ENCODE measurements at places on chromosomes 12 and 14. TPM values are rescaled to one million over a fixed set of nuclear protein-coding genes. Genes with fewer than 3 reads are reported as not detected.

DNA sequence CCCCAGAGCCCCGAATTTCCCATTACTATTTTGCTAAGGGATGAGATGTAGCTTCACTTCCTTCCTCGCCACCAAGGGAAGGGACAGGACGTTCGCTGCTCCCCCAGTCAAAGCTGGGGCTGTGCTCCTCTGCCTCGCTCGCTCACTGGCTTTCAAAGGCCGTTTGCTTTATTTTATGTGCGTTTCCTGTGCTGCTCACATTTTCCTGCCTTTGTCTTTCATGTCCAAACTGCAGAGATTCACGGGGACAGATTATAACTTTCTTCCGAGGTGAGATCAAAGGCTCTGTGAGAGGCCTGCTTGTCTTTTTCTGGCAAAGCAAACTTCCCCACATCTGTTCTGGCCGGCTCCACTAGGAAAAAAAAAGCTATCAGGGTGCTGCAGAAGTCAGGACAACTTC, 76.0 kb upstream of the FZD10 start:
- H3K4me3 ChIP-seq, result no peak overlapping the region
- no peaks in the 10 kb centered on the region for H3K4me1 ChIP-seq
- no peaks in the 10 kb centered on the region for H3K36me3 ChIP-seq

DNA sequence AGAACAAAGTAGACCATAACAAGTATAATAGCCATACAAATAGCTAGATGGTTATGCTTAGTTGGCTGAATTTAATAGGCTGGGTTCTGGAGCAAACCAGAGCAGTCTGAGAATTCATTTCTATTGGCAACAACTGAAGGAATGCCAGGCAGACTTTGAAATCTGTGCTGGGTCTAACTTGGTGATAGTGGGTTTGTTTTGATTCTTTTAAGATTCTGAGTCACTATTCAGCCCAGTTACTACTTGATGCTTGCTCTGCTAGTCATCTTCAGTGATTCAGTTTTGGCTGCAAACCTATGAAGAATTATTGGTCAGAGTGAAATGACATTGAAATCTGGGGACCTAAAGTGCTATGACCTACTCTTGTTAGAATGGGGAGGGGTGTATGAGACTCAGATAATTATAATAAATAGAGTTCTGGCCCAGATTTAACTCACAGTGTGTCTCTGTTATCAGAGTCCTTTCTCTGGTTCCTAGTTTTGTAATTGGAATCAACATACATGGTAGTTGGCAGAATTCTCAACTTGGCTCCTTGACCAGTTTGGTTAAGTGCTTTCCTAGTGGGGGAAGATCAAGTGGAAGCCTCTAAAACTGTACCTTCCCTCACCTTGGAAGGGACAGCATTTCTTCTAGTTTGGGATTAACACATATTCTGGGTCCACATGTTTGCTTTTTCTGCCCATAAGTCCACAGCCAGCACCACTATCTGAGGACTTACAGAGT, 43.5 kb downstream of the MNAT1 start:
- no peaks in the 10 kb centered on the region for H3K36me3 ChIP-seq
- DNase-seq, result no peak
- no peak overlapping the region for H3K4me3 ChIP-seq
- peak overlapping the region; percentile 33 for H3K27ac ChIP-seq

DNA sequence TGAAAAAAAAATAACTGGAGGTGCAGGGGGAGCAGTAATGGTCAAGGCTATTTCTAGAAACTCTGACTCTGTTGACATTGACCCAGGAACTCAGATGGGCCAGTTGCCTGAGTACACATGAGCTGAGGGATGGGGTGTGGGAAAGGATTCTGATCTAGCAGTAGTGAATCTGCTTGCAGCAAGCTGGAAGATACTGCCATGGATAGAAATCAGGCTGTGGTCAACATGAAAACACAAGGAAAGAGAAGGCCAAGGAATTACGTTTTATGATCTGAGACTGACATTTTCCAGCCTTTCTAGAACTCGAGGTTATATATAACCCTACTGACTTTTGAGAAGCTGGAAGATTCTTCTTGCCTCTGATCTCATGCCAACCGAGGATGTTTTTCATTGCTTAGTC, 90.0 kb downstream of the ANO6 start:
- H3K36me3 ChIP-seq, result no peaks in the 10 kb centered on the region
- H3K4me3 ChIP-seq, result no peak overlapping the region
- no peak for DNase-seq
- peaks cover 78% of the 10 kb centered on the region for H3K4me1 ChIP-seq

DNA sequence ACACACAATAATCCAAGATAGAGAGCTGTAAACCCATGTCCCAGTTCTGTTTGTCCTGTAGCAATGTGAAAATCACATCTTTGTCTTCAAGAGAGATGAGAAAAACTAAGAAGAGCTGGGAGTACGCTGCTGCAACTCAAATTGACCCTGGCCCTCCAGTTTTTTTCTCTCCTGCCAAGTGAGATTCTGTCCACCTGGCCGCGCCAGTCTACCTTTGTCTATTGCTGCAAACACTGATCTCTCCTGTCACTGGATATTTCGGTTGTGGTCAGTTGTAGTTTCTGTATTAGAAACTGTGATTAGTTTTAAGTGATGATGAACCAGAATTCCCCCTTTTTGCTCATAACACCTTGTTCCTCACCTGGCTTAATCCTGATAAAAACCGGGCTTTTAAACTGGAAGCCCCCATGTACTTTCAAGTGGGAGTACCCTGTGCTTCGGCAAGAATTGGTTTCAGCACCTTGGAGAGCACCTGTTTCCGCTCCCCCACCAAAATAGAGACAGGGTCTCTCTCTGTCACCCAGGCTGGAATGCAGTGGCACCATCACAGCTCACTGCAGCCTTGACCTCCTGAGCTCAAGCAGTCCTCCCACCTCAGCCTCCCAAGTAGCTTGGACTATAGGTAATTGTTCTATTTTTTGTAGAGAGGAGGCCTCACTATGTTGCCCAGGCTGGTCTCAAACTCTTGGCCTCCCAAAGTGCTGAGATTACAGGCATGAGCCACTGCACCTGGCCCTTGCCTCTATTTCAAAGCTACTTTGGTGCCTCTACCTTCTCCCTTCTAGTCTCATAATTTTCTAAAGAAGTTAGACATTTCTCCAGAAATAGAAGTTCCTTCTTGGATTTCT, 156.8 kb downstream of the PHETA1 start:
- H3K27ac ChIP-seq, result no peak overlapping the region
- no peak overlapping the region for H3K4me3 ChIP-seq
- no peaks in the 10 kb centered on the region for H3K4me1 ChIP-seq
- no peaks in the 10 kb centered on the region for H3K36me3 ChIP-seq
- DNase-seq, result no peak
- no peaks in the 10 kb centered on the region for H3K27me3 ChIP-seq

DNA sequence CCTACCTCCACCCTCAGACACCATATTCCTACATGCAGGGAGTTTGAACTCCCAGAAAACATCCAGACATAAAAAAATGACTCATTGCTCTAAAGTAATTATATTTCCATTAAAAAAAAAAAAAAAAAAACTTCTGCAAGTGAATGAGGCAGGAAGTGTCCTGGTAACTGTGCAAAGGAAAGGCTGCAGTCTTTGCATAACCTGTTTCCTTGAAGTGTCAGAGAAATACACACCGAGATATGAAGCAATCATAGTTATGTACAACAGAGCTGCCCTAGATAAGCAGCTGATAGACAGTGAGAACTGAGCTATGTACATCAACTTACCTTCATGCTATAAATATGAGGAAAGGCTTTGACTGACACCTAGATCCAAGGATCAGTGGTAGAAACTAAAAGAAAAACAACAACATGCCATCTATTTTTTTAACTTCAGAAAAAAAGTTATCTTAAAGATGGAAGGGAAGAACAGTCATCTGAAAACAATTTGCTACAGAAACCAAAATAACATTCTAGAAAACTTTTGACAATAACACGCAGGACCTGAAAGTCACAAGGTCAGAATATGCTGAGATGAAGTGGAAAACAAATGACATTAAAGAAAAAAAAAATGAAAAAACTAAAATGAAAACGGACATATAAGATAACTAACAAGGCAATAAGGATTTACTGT, 263.2 kb downstream of the SEC23A start:
- H3K27ac ChIP-seq, result no peak overlapping the region
- H3K4me3 ChIP-seq, result no peak overlapping the region
- no peaks in the 10 kb centered on the region for H3K36me3 ChIP-seq
- no peaks in the 10 kb centered on the region for H3K4me1 ChIP-seq

DNA sequence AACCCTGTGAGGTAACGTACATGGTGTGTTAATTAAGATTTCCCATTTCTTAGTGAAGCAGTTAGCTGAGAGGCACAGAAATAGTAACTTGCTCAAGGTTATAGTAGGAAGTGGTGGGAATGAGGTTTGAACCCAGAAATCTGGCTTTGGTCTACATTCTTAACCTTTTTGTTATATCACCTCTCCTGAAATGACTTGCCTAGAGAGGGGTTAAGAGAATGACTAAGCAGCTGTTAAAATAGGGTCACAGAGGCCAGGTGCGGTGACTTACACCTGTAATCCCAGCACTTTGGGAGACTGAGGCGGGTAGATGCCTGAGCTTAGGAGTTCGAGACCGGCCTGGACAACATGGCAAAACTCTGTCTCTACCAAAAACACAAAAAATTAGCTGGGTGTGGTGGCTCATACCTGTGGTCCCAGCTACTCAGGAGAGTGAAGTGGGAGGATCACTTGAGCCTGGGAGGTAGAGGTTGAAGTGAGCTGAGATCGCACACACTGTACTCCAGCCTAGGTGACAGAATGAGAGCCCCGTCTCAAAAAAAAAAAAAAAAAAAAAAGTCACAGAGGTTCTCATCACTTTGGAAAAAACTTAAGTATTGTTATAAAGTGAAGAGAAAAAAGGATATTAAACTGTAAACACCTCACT, 57.6 kb upstream of the RD3L start:
- H3K27ac ChIP-seq, result no peak overlapping the region
- H3K4me3 ChIP-seq, result no peak overlapping the region
- no peaks in the 10 kb centered on the region for H3K36me3 ChIP-seq
- no peak for DNase-seq
- no peaks in the 10 kb centered on the region for H3K27me3 ChIP-seq

DNA sequence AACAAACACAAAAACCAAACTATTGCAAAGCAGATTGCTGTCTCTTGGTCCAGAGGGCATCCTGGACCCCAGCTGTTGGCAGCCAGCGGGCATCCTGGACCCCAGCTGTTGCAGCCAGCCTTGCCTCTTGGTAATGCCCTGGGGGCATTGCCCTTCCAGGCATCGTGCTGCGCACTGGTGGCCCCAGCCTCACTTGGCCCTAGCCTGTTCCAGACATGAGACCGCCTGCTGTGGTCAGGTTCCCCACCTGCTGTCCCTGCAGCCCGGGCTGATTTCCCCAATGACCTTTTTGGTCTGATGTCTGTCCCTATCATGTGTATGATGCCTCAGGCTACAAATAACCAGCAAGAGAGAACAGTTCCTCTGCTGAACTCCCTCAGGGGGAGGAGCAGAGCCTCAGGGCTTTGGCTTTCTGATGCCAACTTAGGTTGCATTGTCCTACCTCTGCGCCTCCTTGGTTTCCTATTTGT, 20.8 kb downstream of the MLXIP start:
- no peaks in the 10 kb centered on the region for H3K36me3 ChIP-seq
- H3K4me1 ChIP-seq, result peaks cover 96% of the 10 kb centered on the region
- DNase-seq, result peak; percentile 57
- H3K27ac ChIP-seq, result peak overlapping the region; percentile 87

DNA sequence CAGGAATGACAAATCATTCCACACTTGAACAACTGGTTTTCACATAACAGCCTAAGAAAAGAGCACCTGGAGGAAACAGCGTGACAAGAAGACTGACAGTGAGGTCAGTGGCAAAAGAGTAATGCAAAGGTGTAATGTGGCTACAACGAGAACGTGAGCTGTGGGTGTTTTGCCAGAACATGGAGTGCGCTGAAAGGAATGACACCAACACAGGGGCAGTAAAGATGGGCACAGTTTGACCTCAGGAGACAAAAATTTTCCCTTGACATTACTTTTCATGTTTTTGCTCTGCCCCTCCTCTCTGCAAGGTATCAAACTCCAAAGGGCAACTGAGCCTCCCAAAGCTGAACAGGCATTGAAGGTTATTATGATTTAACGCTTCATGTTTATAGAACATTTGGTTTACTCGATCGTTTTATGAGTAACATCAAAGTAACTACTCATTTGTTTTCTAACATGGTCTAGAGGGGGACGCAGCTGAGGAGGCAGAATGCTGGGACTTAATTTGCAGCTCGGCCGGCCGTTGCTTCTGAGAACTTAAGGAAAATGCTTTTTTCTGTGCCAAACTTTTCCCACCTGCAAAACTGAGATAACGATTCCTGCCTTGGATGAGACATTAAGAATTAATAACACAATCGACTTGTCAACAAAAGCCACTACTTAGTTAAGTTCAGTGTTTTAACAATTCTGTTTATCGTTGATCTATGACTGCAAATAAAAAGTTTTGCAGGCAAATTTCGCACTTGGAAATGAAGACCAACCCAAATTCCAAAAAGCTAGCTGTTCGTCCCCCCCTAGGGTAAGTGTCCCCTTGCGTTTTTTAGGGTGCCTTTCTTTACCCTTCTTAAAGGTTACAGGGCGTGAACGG, 954 bp downstream of the HAUS4 start:
- peaks cover 30% of the 10 kb centered on the region for H3K36me3 ChIP-seq
- H3K4me1 ChIP-seq, result no peaks in the 10 kb centered on the region
- peak overlapping the region; percentile 58 for H3K4me3 ChIP-seq
- H3K27ac ChIP-seq, result peak overlapping the region; percentile 94
- H3K27me3 ChIP-seq, result no peaks in the 10 kb centered on the region
- DNase-seq, result peak; percentile 58

GRCh38 chr14:52551205-52551604, 1.1 kb downstream of the TXNDC16 start:
- DNase-seq, result no peak
- no peaks in the 10 kb centered on the region for H3K27me3 ChIP-seq
- H3K4me1 ChIP-seq, result peaks cover 25% of the 10 kb centered on the region
- no peaks in the 10 kb centered on the region for H3K36me3 ChIP-seq

DNA sequence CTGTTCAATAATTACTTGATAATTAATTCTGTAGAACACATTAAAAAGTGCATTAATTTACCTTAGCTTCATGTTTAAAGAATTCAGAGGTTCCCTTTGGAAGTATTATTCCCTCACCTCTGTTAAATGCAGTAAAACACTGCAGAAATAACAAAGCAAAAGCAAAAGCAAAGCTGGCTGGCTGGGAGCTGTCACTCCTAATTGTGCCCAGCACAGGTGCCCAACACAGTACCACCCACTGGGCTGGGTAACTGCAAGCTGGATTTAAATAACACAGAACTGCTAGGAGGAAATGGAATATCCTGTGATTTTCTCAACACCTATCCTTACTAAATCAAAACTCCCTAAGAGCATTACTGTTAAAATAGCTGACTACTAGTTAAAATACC, 72.6 kb downstream of the SLC2A13 start:
- H3K4me3 ChIP-seq, result no peak overlapping the region
- H3K36me3 ChIP-seq, result no peaks in the 10 kb centered on the region
- no peaks in the 10 kb centered on the region for H3K27me3 ChIP-seq
- H3K4me1 ChIP-seq, result no peaks in the 10 kb centered on the region
- no peak overlapping the region for H3K27ac ChIP-seq

- no peak overlapping the region for H3K27ac ChIP-seq
- H3K4me1 ChIP-seq, result no peaks in the 10 kb centered on the region
- DNase-seq, result no peak
- H3K27me3 ChIP-seq, result no peaks in the 10 kb centered on the region
Observed at GRCh38 chr12:40701756-40702155, 9.5 kb downstream of the CNTN1 start.

GRCh38 chr14:24473211-24473610, 30.6 kb upstream of the SDR39U1 start:
- H3K27me3 ChIP-seq, result no peaks in the 10 kb centered on the region
- no peaks in the 10 kb centered on the region for H3K4me1 ChIP-seq
- DNase-seq, result no peak

Gene GLT8D2
- 6.4 TPM for polyA plus RNA-seq

Gene RASSF9
- 0.60 TPM for polyA plus RNA-seq

Gene RIN3
- polyA plus RNA-seq, result 19.2 TPM

Gene KRT72
- 0.79 TPM for polyA plus RNA-seq

Gene IRAK3
- polyA plus RNA-seq, result 4.4 TPM

Gene OTX2
- polyA plus RNA-seq, result not detected

Gene ETNK1
- 49.5 TPM for polyA plus RNA-seq

Gene ERP27
- 0.60 TPM for polyA plus RNA-seq
